ENCODE measurements at places on chromosomes 5 and 9.

DNA sequence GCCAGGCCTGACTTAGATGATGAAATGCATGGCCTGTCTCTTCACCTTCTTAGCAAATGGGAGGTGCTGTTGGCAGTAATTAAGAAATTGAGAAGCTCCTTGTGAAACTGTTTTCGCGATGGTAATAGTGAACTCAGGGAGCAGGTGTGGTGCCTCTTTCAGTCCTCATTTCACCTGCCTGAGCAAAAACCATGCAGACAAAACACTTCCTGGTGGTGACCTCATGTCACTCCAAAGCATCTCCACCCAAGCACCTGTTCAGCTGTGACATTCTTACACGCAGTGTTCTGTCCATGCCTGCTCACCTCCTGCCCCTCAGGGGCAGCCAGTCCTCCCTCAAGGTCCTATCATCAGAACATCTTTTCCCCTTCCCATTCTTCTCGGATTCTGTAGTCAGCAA is 146.5 kb downstream of the CD180 start:
- no peak for DNase-seq

DNA sequence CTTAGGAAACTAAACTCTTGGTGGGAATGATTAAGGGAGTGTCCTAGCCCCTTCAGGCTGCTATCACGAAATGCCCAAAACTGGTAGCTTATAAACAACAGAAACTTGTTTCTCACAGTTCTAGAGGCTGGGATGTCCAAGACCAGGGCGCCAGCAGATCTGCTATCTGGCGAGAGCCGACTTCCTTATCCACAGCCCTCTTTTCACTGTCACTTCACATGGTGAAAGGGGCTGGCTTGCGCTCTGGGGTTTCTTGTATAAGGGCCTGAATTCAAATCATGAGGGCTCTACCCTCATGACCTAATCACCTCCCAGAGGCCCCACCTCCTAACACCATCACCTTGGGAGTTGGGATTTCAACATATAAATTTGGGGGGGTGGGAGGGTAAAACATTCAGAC is 49.1 kb downstream of the IPPK start:
- DNase-seq: no peak

GRCh38 chr9:70526902-70527301 is 112.4 kb upstream of the KLF9 start:
- DNase-seq: no peak

- DNase-seq: no peak
These were observed 26.4 kb upstream of the ARHGAP26 start for GRCh38 chr5:142743592-142744441.

- no peak for DNase-seq
These were observed 73.3 kb upstream of the TBCA start for GRCh38 chr5:77849308-77849900.

DNA sequence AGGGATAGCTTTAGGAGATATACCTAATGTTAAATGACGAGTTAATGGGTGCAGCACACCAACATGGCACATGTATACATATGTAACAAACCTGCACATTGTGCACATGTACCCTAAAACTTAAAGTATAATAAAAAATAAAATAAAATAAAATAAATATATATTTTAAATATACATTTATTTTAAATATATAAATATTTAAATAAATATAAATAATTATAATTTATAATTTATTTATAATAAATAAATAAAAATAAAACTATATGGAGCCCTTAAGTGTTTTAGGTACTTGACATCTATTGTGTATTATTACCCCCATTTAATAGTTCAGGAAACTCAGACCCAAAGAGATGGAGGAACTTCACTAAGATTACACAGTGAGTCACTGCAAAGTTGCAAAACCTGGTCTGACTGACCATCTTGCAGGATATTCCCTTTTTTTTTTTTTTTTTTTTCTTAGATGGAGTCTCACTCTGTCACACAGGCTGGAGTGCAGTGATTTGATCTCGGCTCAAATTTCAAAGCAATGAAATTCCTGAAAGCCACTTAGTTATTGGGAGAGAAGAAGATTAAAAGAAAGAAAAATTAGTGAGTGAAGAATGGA is 5.8 kb upstream of the C5orf52 start:
- DNase-seq: no peak

DNA sequence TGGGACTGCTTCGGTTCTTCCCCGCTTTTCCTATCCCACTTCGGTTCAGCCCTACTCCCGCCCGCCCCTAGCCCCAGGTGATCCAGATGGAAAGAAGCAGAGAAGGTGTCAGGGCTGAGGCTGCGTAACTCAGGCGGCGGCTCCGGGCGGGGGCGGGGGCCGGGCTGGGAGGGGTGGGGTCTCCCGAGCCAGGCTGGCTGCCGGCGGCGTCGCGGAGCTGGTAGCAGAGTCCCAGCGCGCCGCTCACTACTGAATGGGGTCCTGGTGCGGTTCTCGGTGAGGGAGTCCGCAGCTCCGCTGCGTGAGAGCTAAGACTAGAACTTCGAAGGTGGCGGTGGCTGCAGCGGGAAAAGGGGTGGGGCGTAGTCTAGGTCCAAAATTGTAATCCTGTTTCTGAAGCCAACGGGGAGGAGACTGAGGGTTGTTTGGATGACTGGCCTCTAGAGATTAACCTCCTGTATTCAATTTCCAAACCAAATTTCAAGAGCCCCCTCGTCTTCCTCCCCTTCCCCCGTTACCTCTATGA is 1.4 kb downstream of the PRR16 start:
- no peak for DNase-seq

GRCh38 chr9:136961279-136962065 is 9.4 kb downstream of the LCN12 start:
- no peak for DNase-seq

- peak; percentile 32 for DNase-seq
These were observed 49.3 kb downstream of the ZFAND5 start for GRCh38 chr9:72315510-72316311.

- no peak for DNase-seq
These were observed 121.5 kb downstream of the FEM1C start for GRCh38 chr5:115423051-115423450.

DNA sequence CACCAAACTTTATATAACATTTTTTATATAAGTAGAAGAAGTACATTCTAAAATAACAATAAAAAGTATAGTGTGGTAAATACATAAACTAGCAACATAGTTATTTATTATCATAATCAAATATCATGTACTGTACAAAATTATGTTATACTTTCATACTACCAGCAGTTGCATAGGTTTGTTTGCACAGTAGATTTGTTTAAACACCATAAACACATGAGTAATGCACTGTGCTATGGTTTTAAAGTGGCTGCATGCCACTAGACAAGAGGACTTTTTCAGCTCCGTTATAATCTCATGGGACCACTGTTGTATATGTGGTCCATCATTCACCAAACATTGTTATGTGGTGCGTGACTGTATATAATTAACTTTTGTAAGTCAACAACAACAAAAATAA is 137.6 kb downstream of the DRD1 start:
- no peak for DNase-seq

DNA sequence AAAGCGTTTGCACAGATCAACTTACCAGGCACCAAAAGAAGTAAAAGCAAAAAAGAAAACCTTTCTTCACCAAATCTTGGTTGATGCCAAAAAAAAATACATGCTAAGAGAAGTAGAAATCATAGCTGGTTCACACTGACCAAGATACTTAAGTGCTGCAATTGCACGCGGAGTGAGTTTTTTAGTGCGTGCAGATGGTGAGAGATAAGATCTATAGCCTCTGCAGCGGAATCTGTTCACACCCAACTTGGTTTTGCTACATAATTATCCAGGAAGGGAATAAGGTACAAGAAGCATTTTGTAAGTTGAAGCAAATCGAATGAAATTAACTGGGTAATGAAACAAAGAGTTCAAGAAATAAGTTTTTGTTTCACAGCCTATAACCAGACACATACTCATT is 36.4 kb upstream of the CCDC152 start:
- no peak for DNase-seq

DNA sequence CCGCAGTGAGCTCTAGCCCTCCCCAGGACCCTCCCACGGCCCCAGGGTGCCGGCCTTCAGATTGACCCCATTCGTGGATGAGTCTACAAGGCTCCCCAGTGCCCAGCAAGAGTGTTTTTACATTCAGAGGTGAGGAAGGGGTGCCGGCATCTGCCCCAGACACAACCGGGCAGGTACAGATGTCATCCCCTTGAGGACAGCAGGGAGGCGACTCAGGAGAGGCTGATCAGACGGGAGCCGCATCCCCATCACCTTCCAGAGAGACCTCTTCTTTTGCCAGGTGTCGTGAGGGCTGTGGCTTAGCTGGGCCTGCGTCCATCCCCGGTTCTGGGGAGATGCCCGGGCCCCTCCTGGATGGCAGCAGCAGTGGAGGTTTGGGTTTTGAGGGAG is 4.3 kb upstream of the LRRC14B start:
- DNase-seq: no peak

GRCh38 chr5:14331386-14331781 is 188.2 kb downstream of the TRIO start:
- DNase-seq: no peak

- DNase-seq: no peak
These were observed 11.5 kb upstream of the BOD1 start for GRCh38 chr5:173627860-173628392.

DNA sequence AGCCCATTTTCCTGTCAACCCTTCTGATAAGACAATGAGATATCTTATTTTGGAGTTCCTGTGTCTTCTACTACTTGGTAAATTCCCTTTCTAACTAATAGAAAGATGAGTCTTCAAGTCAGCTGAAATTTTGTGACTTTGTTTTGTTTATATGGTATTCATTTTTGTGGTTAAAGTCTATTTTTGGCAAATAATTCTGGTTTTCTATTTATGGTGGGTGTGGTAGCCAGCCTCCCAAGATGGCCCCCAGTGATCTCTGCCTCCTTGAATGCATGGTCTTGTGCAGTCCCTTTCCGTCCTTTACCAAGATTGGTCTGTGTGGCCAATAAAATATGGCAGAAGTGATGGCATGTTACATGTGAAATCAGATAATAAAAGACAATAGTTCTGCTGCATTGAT is 91.5 kb downstream of the NR3C1 start:
- no peak for DNase-seq

DNA sequence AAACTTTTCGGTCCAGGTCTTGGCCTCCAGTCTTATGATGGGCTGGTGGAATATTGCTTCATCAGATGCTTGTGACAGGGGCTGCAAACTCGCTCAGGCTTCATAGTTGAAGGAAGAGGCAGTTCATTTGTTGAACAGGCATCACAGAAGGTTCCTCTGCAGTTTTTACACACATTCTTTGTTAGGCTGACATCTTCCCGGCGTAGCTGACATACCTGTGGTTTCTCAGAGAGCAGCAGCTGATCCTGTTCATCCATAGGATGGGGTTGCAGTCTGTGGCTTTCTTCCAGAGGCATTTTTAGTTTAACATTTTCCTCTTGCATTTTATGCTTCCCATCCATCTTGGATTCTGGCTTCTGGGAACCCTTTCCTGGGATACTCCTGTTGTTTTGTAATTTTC is 1255.2 kb downstream of the EFNA5 start:
- no peak for DNase-seq

DNA sequence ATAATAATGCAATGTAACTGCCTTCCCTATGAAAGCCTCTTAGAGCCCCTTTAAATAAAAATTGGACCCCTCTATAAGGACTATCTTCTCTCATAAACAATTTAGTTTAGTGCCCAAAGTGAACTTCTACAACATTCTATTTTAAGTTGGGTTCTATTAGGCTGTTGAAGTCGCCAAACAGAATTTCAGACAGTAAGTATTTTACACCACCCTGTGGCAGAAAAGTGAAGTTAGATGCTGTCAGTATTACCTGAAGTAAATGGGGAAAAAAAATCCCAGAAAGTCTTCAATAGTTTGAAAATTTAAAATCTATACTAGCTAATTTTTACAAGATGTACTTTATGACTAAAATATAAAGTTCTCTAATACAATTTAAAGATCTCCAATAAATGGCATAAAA is 29.5 kb downstream of the CAAP1 start:
- DNase-seq: no peak

- DNase-seq: peak; percentile 12
These were observed 118.1 kb downstream of the DPYSL3 start for GRCh38 chr5:147391781-147392180.

GRCh38 chr5:97131139-97131710 is 11.2 kb downstream of the LIX1 start:
- no peak for DNase-seq

- no peak for DNase-seq
These were observed 64.6 kb upstream of the PLPP1 start for GRCh38 chr5:55599148-55600050.

DNA sequence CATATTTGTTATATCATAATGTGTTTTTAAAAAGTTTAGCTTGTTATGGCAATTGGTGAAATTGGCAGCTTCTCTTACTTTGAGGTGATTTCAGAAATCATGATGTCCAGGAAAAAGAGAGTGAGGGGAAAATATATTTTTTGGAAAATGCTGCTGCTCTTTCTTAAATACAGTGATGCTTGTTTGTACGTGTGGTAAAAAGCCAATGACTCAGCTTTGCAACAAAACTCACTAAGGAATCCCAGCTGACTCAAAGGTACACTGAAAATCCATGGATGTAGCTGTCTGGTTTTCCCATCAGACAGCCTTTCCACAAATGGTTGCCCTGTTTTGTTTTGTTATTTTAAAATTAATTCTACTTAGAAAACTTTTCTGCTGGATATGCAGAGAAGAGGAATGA is 306.4 kb upstream of the PAPPA start:
- DNase-seq: no peak

DNA sequence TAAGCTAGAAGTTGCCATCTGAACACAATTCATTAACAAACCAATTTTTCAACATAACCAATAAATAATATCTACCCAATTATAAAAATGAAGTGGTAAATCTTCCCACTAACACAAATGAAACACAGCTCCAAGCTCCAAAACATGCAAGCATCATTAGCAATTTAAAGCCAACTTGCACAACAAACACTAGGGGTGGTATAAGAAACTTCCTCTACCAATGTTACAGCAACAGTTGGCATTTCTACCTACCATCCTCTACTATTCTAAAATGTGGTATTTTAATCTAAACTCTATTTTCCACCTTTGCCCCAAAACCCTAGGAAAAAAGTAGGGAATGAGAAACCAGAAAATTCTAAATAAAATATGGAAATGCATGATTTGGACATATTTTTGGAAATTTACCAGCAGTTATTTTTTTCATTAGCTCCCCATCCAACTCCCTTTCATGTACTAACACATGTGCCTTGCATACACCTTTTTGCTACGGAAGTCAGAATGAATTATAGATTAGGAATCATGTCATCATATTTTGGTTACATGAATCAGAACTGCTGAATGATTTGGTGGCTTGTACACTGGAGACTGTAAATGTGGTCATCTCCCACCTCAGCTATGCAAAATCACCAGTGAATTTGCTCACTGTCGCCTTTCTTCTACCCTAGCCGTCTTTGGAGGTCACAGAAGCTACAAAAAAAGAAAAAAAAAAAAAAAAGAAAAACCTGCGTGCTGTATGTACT is 4.1 kb downstream of the NR6A1 start:
- DNase-seq: no peak

All from NCI-H446 treated with DMSO at 0.1 percent for 48 hours (cell line).